ENCODE measurements at places on chromosomes 1 and 21. TPM values are rescaled to one million over a fixed set of nuclear protein-coding genes. Genes with fewer than 3 reads are reported as not detected.

- no peaks in the 10 kb centered on the region for H3K27me3 ChIP-seq
- H3K27ac ChIP-seq: peak overlapping the region; percentile 92
- H3K4me1 ChIP-seq: peaks cover 52% of the 10 kb centered on the region
- H3K36me3 ChIP-seq: no peaks in the 10 kb centered on the region
- no peak for DNase-seq
- H3K4me3 ChIP-seq: no peak overlapping the region
These were observed 96.8 kb upstream of the ADGRL2 start for GRCh38 chr1:81703756-81704463.

GRCh38 chr1:85047144-85047471 is 1.2 kb downstream of the MCOLN3 start:
- DNase-seq: no peak
- peaks cover 3% of the 10 kb centered on the region for H3K4me1 ChIP-seq
- no peak overlapping the region for H3K4me3 ChIP-seq
- H3K27me3 ChIP-seq: peaks cover 69% of the 10 kb centered on the region

GRCh38 chr1:92619466-92620189 is 132.9 kb upstream of the GFI1 start:
- H3K27me3 ChIP-seq: no peaks in the 10 kb centered on the region
- no peak overlapping the region for H3K4me3 ChIP-seq
- peaks cover 33% of the 10 kb centered on the region for H3K36me3 ChIP-seq
- no peaks in the 10 kb centered on the region for H3K4me1 ChIP-seq
- no peak for DNase-seq

DNA sequence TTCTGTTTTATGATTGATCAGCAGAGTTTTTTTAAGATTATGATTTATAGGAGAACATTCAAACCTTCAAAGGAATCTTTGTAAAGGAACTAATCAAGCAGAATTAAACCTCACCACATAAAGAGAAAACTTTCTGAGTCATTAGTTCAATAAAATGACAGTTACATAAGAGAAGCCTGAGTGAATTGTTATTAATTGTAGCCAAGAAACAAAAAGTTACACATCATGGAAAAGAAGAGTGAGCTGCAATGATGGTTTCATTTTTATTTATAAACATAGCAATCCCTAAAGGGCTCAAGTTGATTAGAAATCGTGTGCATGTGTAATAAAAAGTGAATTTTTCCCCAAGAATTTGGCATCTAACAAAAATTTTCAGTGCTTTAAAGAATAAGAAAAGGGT is 731.4 kb downstream of the LTN1 start:
- no peaks in the 10 kb centered on the region for H3K36me3 ChIP-seq
- no peak for DNase-seq
- H3K4me3 ChIP-seq: no peak overlapping the region
- H3K27me3 ChIP-seq: no peaks in the 10 kb centered on the region
- H3K4me1 ChIP-seq: peaks cover 1% of the 10 kb centered on the region

DNA sequence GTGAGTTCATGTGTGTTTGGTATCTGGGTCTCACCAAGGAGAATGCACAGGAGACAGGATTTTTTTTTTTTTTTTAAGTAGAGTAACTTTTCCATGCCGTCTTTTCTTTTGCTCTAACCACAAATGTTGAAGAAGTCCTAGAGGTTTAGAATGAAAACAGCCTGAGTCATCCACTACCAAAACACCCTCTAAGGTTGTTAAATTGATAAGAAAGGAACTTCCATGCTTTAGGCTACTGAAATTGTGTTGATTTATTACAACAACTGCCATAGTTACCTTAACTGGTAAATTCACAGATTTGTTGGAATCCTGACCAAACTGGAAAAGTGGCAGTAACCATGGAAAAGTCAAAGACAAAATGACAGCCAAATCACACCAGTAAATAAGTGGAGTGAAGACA is 375.6 kb downstream of the AMY1C start:
- H3K27ac ChIP-seq: no peak overlapping the region
- no peaks in the 10 kb centered on the region for H3K36me3 ChIP-seq
- no peak overlapping the region for H3K4me3 ChIP-seq
- DNase-seq: no peak
- no peaks in the 10 kb centered on the region for H3K4me1 ChIP-seq

- no peaks in the 10 kb centered on the region for H3K27me3 ChIP-seq
- no peaks in the 10 kb centered on the region for H3K36me3 ChIP-seq
- H3K4me1 ChIP-seq: peaks cover 3% of the 10 kb centered on the region
These were observed 65.6 kb upstream of the ETS2 start for GRCh38 chr21:38740090-38740489.

GRCh38 chr1:161304927-161305866 is 4.6 kb downstream of the MPZ start:
- peak overlapping the region; percentile 68 for H3K4me3 ChIP-seq
- no peaks in the 10 kb centered on the region for H3K27me3 ChIP-seq
- peaks cover 16% of the 10 kb centered on the region for H3K4me1 ChIP-seq
- H3K27ac ChIP-seq: no peak overlapping the region

GRCh38 chr1:55402142-55402541 is 187.0 kb upstream of the USP24 start:
- peaks cover 3% of the 10 kb centered on the region for H3K4me1 ChIP-seq
- no peaks in the 10 kb centered on the region for H3K27me3 ChIP-seq
- no peak for DNase-seq
- H3K27ac ChIP-seq: no peak overlapping the region
- H3K36me3 ChIP-seq: no peaks in the 10 kb centered on the region
- no peak overlapping the region for H3K4me3 ChIP-seq

DNA sequence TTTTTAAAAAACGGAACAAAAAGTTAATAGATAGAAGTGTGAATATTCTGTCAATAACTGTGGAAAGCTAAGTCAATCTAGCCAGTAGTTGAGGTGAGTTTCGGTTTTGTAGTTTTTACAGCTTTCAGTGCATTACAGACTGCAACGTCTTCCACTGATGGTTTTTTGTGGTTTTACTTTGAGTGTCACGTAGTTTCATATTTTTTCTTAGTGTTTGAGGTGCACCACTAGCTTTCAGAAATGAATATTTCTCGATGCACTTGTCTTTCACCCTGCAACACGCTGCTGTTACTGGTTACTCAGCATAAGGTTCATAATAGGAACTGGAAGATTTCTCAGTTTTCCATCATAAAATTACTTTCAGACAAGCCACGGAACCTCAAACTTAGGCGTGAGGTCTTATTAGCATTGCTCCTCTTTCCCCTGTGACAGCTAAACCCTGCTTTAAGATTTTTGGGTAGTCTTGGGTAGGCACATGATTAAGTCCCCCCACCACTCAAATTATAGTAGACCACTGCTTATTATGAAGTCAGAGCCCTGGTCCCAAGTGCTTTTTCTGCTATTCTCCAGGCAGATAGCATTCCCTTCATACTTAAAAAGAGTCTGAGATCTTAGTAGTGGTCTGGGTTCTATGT is 1412.7 kb downstream of the KCNT2 start:
- no peak overlapping the region for H3K4me3 ChIP-seq
- no peak overlapping the region for H3K27ac ChIP-seq
- peaks cover 5% of the 10 kb centered on the region for H3K27me3 ChIP-seq
- H3K4me1 ChIP-seq: no peaks in the 10 kb centered on the region
- H3K36me3 ChIP-seq: no peaks in the 10 kb centered on the region

GRCh38 chr21:35319684-35320283 is 270.7 kb upstream of the RUNX1 start:
- H3K27me3 ChIP-seq: peaks cover 4% of the 10 kb centered on the region
- no peak for DNase-seq
- H3K4me3 ChIP-seq: no peak overlapping the region
- H3K27ac ChIP-seq: no peak overlapping the region
- no peaks in the 10 kb centered on the region for H3K36me3 ChIP-seq

DNA sequence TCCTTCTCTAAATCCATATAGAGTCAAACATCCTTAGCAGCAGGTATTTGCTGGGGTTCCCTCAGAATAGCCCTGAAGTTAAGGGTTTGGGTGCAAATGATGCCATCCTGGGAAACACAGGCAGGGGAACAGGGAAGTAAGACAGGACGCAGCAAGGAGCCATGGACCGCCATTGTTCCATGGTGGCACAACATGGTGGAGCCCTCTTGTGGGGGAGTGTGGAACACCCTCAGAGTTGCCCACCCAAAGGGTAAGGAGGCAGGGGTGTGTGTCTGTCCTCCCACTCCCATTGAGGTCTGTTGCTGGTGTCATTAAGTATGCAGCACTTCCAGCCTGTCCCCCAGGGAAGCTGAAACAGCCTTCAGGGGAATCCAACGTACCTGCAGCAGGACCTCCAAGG is 20.4 kb upstream of the RCAN1 start:
- no peak overlapping the region for H3K27ac ChIP-seq
- peaks cover 42% of the 10 kb centered on the region for H3K27me3 ChIP-seq
- no peaks in the 10 kb centered on the region for H3K4me1 ChIP-seq
- no peak for DNase-seq
- H3K4me3 ChIP-seq: no peak overlapping the region

GRCh38 chr1:166057650-166058049 is 109.2 kb downstream of the FAM78B start:
- no peak overlapping the region for H3K4me3 ChIP-seq
- H3K4me1 ChIP-seq: no peaks in the 10 kb centered on the region
- H3K27me3 ChIP-seq: peaks cover 3% of the 10 kb centered on the region
- H3K27ac ChIP-seq: no peak overlapping the region

DNA sequence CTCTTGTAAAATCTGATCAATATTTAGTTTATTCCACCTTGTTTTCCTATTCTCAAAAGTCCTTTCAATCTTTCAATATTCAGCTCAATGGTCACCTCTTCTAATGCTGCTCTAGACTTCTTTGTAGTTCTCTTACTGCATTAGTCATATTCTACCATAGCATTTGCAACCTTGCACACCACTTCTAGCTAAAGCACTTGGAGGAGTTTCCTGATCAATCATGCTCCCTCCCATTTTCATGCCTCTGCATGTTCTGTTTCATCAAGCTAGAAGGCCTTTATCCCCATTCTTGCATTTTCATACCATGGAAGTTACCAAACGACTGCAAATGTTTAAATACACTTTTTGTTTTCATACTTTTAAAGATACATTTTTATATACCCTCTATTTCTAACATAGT is 72.1 kb downstream of the SLC5A9 start:
- no peak for DNase-seq
- no peak overlapping the region for H3K4me3 ChIP-seq
- no peaks in the 10 kb centered on the region for H3K36me3 ChIP-seq
- H3K27ac ChIP-seq: no peak overlapping the region
- no peaks in the 10 kb centered on the region for H3K4me1 ChIP-seq
- H3K27me3 ChIP-seq: no peaks in the 10 kb centered on the region

Gene C1QA
- total RNA-seq: not detected

Gene ADAM30
- total RNA-seq: not detected

Gene FCRL5
- total RNA-seq: not detected

Gene NR1I3
- total RNA-seq: not detected

Gene FMO2
- total RNA-seq: 0.24 TPM

Gene A3GALT2
- not detected for total RNA-seq

Data from chondrocyte (in vitro differentiated cells).